Tongue (tissue), 3 donors: ENCODE measurements at places on chromosomes 6 and 20.

- DNase-seq, result no peak
These were observed 40.0 kb upstream of the POU3F2 start for GRCh38 chr6:98794307-98794842.

DNA sequence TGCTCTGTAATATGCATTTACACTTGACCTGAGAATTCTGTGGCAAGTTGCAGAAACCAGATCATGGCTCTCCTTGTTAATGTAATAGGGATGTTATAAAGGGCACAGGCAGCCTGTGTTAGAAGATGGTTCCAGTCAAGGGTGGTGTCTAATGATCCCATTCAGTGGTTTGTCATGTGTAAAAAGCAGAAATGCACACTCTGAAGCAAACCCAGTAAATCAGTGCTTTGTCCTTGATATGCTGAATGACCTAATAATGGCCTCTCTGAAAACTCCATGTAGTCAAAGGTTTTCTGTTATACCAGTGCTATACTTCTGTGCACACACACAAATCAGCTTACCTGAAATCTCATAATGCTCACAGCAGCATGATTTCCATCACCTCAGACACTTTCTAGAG lies 66.2 kb downstream of the SOBP start:
- no peak for DNase-seq

DNA sequence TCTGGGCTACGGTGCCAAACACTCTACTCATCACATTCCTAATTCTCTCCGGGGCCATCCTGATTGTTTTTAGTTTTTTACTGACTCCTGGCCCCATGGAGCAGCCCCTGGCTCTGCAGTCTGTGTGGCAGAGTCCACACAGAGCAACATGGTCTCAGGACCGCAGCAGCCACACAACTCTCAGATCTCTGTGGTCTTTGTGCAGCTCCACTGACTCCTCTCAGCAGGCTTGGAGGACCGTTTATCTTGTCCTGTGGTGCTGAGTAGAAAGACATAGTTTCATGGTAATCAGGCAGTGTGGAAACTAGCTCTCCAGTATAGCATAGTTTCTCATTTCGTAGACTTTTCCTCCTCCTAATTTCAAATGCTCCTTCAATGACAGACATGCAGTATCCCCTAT lies 168.4 kb downstream of the EDN1 start:
- no peak for DNase-seq

DNA sequence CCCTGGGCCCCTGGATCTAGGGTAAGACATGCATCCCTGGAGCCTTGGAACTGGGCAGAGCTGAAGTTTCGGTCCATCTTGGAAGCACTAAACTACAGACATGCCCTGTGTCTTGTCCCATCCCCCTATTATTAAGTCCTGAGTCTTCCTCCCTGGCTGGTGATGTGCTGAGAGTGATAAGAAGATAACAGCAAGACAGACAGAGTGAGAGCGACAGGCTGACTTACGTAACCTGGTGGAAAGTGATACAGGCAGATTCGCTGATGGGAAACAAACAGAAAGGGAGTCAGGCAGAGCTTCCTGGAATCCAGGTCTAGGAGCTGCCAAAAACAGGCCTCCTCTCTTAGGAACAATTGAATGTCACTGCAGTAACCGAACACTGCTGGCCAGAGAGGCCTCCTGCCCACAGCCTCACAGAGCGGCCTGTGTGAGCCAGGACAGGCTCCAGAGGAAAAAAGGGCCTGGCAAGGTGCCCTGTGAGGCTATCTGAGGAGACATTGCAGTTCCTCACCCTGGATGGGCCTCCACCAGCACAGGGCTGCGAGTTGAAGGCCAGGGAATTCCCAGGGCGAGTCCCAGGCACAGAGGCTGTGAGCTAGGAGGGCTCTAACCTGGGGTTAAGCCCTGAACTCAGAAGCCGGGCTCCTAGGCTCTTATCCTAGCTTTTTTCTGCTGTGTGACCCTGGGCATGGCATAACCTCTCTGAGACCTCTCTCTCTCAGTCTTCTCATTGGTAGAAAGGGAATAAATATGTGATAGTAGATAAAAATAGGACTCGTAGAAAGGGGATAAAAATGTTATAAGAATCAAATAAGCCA lies 34.2 kb upstream of the B4GALT5 start:
- peak; percentile 78 for DNase-seq

DNA sequence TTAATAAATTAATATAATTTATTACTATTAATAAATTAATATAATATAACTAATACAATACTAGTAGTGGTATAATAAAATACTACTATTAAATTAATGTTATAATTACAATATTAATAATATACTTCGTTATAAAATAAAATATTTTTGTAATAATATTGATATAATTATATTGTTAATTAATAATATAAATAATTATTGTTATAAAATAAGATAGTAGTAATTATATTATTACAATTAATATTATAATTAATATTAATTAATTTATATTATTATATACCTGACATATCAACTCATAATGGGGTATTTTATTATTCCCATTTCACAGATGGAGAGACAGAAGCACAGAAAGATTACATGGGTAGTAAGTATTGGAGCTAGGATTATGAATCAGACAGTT lies 8.9 kb downstream of the BEND6 start:
- DNase-seq, result no peak

DNA sequence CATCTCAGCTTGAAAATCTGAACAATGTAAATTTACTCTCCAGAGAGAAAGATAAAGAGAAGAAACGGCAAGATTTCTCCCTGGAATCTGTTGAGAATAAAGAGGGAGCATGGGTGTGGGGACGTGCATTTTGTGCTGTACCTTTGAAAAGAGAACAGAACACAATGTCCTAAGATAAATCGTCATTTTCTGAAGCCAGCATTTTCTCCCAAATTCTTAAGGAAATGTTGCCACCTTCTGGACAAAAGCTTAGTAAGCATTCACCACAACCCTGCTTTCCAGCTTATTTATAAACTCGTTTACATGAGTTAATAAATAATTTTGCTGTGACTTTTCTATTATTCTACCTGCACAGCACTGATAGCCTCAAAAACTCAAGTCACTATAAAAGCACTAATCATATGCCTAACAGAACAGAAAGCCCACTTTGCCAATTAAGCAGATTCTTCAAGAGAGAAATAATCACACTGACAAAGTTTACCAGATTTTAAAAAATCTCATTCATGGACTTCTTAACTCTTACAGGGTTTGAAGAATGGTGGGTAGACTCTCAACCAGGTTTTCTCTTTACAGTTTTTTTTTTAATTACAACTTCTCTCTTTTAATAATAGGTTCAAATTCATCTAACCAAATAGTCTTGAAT lies 155.8 kb downstream of the MBOAT1 start:
- DNase-seq, result peak; percentile 81

DNA sequence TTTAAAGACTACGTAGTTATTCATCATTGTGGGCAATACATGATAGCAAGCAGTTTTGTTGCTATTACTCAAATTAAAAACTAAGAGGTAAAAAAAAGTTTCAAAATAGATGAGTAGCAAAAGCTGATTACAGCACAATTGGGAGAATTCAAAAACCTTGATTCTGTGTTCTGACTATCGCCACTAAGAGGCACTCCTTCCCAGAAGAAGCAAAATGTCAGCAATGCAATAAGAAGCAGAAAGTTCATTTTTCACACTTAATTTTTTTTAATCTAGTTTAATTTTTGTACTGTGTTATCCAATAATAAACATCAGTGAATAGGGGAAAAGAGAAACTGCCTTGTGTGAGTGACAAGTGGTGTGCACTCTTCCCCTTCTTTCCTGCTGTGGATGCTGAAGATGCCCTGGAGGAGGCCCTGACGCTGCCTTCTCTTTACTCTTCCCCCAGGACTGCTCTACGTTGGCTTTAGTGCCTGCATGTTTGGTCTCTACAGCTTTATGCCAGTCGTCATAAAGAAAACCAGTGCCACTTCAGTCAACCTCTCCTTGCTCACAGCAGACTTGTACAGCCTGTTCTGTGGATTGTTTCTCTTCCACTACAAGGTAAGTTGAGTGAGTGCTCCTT lies 263.2 kb upstream of the PLN start:
- DNase-seq, result peak; percentile 25

GRCh38 chr6:132651062-132651461 lies 7.9 kb downstream of the TAAR1 start:
- DNase-seq, result no peak

- DNase-seq, result no peak
These were observed 489.0 kb downstream of the CDKAL1 start for GRCh38 chr6:21023210-21023609.

GRCh38 chr6:20604159-20604558 lies 69.9 kb downstream of the CDKAL1 start:
- no peak for DNase-seq

DNA sequence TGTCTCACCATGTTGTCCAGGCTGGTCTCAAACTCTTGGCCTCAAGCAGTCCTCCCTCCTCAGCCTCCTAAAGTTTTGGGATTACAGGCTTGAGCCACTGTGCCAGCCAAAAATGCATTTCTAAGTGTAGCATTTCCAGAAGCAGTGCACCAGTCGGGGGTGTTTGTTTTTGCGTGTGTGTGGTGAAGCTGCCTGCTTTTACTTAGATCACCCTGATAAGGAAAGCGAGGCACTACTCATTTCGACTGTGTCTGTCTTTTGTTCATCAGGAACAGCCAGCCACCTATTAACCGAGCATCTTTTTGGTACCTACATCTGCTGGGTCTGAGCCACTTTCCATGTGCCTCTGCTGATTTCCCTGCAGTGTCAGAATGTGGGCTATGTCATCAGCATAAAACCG lies 18.7 kb downstream of the SIRT5 start:
- DNase-seq, result no peak

DNA sequence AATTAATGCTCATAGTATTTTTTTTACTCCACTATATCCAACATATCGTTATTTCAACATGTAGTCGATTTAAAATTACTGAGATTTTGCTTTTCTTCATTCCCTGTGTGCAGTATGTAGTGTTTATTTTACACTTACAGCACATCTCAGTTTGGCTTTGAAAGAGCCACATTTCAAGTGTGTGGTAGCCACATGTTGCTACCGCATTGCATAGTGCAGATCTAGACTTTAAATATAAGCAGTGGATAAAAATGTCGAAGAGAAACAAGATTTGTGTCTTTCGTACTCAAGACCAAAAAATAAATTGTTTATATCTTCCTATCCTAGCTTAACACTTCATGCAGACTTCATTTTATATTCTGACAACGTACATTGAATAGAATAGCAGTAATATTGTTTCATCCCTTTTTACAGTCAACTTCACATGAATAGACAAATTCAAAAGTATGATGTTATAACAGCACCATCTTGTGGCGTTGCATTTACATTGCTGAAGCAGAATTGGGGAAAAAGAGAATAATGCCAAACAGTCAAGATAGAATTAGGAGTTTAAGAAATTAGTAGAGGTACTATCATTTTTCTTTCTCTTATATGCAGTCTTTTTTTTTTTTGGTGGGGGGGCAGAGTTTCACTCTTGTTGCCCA lies 29.9 kb downstream of the FBXO5 start:
- DNase-seq, result peak; percentile 35

- DNase-seq, result no peak
These were observed 1.9 kb downstream of the TMEM30A start for GRCh38 chr6:75282706-75283105.
